ENCODE measurements at places on chromosomes 11 and 22.

DNA sequence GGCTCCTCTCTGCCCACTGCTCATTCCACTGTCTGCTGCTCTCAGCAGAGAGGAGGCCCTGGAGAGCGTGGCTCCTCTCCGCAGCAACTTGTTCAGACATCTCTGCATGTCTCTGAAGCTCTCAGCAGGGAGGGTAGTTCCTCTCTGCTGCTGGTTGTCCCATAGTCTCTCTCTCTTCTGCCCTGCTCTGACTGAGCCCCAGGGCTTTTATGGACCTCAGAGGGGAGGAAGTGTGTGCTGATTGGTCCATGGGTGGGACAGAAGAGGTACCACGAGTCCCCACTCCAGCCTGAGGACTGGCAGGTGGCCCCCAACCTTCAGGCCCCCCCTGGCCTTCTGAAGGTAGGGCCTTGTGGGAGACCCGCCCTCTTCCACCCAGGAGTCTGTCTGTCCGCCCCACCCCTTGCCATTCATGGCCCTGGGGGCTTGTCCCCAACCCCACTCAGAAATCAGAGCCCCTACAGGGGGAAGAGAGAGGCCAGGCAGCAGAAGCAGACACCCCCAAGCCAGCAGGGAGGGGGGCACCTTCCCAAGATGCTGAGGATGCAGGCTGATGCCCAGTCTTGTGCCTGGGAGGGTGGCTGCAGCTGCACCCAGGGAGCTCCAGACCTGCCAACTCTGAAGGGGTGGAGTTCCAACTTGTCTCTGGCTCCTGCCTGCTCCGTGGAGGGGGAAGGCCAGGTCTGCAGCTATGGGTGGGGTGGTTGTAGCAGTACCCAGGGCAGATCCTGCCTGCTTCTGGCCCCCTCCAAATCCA is 35.1 kb downstream of the C11orf91 start:
- no peak for DNase-seq

DNA sequence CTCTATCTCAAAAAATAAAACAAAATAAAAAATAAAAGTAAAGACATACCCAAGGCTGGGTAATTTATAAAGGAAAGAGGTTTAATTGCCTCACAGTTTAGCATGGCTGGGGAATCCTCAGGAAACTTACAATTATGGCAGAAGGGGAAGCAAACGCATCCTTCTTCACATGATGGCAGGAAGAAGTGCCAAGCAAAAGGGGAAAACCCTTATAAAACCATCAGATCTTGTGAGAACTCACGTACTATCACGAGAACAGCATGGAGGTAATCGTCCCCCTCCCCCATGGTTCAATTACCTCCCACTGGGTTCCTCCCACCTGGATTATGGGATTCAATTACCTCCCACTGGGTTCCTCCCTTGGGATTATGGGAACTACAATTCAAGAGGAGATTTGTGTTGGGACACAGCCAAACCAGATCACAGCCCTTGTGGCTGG is 8.3 kb upstream of the SSTR3 start:
- DNase-seq: no peak

- no peak for DNase-seq
Observed at GRCh38 chr11:11860103-11860979, 18.6 kb downstream of the USP47 start.

GRCh38 chr22:23742505-23743264 is 8.2 kb downstream of the ZNF70 start:
- no peak for DNase-seq

DNA sequence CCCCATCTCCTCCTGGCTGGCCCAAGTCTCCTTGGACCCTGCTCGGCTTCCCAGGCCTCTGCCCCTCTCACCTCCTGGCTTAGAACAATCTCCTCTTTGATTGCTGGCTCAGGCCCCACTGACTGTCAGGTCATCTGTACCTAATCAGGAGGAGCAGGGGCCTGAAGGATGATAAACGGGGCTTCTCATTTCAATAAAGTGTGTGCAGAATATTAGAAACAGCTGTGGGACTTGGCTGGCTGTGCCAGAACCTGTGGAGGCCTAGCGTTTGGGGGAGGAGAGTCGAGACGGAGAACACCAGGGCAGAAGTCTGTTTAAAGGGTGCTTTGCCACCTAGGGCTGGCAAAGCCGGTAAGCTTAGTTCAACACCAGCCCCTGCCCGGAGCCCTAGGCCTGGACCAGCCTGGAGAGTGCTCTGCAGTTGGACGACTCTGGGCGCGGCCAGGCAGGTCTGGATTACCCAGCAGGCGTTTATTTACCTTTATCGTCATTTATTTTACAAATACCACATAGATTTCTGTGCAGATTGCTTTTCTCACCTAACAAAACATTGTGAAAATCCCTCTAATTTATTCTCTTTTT is 10.1 kb upstream of the VSIG10L2 start:
- peak; percentile 69 for DNase-seq

DNA sequence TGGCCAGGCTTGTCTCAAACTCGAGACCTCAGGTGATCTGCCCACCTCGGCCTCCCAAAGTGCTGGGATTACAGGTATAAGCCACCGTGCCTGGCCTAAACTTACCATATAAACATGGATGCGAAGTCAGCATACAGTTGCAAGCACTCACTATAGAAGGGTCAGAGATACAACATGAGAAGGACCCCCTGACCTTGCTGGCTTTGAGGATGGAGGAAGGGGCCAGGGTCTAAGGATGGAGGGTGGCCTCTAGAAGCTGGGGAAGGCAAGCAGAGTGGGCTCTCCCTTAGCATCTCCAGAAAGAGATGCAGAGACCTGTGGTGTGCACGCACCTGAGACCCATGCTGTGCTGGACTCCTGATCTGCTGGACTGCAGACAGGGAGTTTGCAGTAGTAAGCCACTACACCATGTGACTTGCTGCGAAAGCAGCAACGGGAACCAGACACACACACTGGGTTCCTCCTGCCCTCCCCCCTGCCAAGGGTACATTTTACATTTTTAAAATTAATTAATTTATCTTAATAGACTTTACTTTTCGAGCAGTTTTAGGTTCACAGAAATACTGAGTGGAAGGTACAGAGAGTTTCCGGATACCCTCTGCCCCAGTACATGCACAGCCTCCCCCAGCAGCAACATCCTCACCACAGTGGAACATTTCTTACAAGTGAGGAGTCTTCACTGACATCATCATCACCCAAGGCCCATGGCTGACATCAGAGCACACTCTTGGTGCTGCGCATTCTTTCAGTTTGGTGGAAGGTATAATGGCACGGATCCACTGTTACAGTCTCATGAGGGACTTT is 170.1 kb upstream of the B3GAT1 start:
- DNase-seq: no peak

GRCh38 chr11:13721760-13722159 is 53.3 kb downstream of the FAR1 start:
- peak; percentile 31 for DNase-seq

- DNase-seq: no peak
Observed at GRCh38 chr11:13286279-13286821, 8.8 kb downstream of the BMAL1 start.

GRCh38 chr11:65377036-65377435 is 5.4 kb downstream of the SLC25A45 start:
- DNase-seq: no peak

GRCh38 chr22:45969414-45969799 is 7.6 kb downstream of the WNT7B start:
- peak; percentile 27 for DNase-seq

DNA sequence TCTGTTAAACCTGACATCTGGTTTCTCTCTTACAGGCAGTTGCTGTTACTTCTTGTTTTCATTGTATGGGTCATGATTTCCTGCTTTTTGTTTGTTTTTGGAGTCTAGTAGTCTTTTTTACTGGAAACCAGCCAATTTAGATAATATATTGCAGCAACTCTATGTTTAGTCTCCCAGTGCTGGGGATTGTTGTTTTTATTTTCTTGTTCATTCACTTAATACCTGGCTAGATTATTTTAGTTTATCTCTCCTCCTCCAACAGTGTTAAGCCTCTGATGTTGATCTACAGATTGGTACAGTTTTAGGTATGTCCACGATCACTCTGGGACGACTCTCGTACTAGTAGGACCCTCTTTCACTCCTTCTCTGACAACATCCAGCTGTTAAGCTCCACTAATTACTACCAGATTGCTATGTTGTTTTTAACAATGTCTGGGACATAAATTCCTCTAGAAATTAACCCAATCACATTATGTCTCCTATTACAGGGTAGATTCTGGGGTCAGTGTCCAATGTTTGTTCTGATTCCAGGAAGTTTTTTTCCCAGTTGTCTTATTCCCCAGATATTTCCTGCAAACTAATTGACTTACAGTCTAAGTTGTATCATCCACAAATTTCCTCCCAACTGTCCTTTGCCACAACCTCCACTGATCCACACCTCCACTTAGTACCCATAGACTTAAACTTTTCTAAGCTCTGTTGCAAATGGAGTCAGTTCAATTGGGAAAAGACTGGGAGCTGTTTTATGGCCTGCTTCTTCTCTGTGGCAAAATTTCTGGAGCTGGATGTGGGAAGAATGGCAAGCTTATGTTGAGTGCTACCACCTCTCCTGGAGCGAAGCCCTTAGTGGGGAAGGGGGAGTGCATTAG is 1280.6 kb upstream of the CNTN5 start:
- peak; percentile 40 for DNase-seq

DNA sequence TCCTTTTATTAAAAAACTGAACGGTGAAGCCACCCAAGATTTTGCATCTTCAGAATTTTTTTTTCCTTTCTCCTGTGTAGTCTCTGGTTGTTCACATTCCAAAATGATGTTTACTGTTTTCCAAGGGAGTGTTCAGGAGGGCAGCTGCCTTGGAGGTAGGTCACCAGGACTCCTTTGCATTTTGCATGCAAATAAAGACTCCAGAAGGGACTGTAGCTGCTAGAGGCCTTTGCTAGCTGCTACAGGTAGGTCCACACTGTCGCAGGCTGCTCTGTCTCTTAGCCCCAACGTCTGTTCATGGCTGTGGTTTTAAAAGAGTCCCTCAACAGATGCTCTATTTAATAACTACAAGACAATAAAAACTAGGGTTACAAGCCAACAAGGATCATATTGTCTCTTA is 11.4 kb downstream of the CTSC start:
- no peak for DNase-seq

DNA sequence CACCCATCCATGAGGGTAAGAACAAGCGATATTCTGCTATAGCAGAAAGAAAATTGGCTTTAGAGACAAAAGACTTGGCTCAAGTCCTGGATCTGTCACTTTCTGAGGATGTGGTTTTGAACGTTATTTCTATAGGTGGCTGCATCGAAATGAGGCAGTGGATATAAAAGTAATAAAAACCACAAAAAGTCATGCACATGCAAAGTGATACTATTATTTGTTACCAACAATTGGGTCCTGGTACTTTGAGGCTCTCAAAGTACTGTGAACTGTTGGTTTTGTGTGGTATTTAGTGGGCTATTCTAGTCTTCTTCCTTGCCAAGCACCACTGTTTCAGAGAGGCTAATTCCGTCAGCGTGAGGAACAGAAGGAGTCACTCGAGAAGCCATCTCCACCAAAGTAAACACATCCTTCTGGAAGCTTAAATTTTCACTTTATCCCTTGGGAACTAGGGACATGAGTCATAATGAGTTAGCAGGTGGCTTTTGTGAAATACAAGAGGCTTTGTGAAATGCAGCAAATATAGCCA is 13.1 kb downstream of the UBASH3B start:
- peak; percentile 75 for DNase-seq

Data from fibroblast of skin of right quadriceps (primary cell).